ENCODE measurements at places on chromosomes 2 and 18. TPM values are rescaled to one million over a fixed set of nuclear protein-coding genes. Genes with fewer than 3 reads are reported as not detected.

DNA sequence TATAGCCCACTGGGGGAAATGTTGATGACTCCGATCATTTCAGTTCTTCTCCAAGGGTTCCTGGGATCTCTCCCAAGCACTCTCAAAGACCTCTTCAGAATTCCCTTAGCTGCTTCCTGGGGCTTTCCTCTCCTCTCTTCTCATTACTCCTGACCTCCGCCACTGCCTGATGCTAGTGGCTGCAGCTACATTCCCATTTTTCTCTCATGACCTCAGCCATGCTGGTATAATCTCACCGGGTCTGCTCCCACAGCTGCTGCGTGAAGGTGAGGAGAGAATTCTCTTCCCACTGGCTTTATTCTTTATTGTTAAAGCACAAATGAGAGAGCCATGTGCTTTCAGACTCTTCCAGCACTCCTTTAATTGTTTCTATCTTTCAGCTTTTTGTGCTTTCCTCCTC lies 312.0 kb upstream of the ETAA1 start:
- DNase-seq: no peak

Gene IL36RN
- polyA plus RNA-seq: not detected

DNA sequence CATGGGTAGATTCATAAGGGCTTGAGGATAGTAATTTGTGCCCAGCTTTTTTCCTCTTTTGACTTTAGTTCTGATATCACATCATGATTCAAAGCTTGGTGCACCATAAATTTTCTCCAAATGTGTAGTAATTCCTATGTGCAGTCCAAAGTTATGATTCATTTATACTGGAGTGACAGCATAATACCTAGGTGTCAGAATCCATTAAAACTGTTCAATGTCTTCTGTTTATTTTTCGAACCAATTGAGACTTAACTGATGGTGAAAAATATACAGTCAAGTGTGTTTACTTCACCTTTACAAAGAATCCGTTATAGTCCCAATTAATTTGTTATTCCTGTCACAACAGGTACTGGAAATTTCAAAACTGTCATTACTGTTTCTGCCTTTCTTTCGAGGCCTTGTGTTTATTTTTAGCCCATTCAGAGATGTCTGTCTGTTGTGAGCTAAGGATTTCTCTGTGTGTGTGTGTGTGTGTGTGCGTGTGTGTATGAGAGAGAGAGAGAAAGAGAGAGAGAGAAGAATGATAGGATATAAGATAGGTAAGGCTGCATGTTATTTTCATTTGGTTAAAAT lies 389.7 kb upstream of the ATP5MC3 start:
- DNase-seq: no peak

DNA sequence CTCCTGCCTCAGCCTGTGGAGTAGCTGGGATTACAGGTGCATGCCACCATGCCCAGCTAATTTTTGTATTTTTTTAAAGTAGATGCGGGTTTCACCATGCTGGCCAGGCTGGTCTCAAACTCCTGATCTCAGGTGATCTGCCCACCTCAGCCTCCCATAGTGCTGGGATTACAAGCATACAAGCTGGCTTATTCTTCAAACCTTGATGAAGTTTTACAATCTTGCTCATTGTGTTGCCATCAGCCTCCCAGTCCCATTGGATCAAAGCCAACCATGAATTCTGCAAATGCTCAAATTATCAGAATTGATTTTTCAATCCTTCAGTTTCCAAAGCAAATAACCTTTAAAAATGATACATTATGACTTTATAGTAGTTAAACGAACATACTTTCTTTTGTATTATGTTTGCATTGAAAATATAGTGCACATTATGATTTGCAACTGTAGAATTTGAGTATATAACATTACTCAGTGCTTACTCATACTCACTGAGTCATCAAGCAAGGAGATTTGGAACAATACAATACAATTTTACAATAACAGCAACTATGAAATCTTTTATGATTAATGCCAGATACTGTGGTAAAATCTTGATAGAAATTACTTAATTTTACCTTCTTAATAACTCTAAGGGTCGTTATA lies 1491.9 kb upstream of the CELF4 start:
- no peak for DNase-seq

Measured in HepG2 (cell line).